ENCODE measurements at places on chromosomes 3 and 15.

DNA sequence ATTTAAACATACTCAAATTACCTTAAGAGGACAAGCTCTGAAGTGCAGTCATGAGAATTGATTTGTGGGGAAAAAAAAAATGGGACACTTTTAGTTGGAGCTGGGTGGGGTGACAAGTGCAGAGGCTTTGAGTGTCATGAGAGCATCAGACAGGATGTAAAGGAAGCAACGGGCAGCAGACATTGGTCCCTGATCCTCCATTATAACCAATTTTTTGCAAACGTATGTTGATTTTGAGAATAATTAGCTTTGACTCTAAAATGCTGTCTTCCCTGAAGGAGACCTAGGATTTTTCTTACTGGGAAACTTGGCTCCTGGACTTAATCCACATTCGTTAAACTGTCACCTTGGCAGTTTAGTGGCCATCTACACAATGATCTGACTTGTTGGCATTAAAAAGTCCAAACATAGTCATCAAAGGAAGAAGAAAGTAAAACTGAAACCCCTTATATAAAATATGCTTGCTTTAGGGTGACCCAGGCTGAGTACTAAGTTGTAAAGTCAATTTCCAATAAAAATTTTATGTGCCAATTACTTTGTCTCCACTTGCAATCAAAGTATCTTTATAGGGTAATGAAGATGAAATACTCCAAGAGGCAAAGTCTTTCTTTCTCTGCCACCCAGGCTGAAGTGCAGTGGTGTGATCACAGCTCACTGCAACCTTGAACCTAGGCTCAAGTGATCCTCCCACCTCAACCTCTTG is 45.6 kb downstream of the BCL2L10 start:
- DNase-seq = no peak

GRCh38 chr15:73887481-73887880 is 14.1 kb downstream of the TBC1D21 start:
- no peak for DNase-seq

- DNase-seq = no peak
Observed at GRCh38 chr15:68386587-68387288, 45.2 kb downstream of the ITGA11 start.

GRCh38 chr3:177195242-177195991 is 1.9 kb downstream of the TBL1XR1 start:
- DNase-seq = peak; percentile 53

DNA sequence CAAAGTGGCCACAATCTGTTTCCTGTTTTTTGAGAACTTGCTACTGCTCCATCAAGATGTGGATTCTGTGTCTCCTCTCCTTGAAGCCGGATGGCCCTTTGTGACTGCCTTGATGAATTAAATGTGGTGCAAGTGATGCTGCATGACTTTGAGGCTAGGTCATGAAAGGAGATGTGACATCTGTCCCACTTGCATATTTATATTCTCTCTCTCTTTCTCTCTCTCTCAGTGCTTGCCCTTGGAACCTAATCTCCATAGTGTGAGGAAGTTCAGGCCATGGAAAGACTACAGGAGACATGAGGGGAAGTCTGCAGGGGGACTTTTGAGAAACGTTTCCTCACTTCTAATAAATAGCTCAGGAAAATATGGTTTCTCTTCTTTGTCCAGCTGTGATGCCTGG is 50.0 kb upstream of the ADPGK start:
- DNase-seq = no peak

GRCh38 chr15:65960586-65960985 is 91.3 kb downstream of the RAB11A start:
- no peak for DNase-seq

DNA sequence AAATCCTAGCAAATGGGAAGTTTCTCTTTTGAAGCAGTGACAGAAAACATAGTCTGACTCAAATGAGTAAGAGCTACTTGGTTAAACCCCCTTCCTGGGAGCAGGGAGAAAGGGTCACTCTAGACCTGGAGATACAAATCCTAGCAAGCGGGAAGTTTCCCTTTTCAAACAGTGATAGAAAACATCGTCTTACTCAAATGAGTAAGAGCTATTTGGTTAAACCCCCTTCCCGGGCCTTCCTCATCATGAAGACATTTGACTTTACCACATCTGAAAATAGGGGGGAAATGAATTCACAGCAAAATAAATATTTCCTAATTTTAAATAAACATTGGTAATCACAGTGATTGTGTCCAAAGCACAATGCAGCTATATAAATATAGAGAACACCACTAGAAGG is 79.2 kb downstream of the FOXB1 start:
- no peak for DNase-seq

DNA sequence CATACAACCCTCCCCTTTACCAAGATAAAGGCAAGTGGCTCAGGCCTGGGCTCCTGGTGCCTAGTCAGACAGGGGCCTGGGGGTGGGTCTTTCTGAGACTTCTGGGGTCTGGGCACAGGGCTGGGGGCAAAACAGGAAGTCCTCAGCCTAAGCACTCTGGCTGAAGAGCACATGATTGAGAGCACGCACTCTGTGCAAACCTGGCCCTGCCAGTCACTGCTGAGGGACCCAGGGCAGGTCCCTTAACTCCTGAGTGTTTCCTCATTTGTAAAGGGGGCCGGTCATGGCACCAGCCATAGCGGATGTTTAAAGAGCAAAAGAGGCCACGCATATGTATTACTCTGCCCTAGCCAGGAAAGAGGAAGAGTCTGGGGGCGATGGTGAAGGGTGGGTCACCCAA is 16.0 kb downstream of the TKT start:
- DNase-seq = no peak

- DNase-seq = no peak
Observed at GRCh38 chr3:49421890-49422378, 339 bp downstream of the AMT start.

GRCh38 chr3:138468886-138469285 is 34.5 kb downstream of the ESYT3 start:
- no peak for DNase-seq

DNA sequence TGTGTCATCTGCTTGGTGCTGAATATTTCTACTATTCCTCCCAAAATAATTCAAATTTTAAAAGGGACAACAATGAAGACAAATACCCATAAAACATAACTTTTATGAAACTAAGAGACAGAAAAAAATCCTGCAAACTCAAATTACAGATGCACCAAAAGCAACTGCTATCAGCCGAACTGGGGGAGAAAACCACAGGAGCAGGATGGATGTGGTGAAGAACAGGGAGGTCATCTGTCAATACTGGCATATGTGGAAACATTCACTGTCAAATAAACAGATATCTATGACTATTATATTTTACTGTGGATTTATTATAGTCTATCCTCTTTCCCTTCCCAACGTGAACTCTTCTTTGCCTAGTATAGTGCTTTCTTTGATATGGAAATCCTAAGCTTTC is 53.3 kb upstream of the CPOX start:
- no peak for DNase-seq

DNA sequence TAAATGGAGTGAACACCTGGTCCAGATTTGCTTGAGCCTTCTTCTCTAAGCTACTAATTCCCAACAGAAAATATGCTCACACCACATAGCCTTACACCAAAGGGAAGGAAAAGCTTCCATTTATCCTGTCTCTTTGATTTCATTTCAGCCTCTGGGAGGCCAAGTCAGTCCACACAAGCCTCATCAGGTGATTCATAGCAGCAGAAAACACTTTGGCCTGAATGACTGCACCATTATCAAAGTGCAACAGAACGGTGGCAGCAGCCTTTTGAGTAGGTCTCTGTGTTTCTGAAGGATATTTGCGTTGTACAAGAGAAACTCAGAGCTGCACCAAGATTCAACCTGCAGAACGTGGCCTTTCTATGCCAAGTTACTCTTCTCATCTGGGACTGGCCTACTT is 46.6 kb upstream of the SNRK start:
- DNase-seq = no peak

- DNase-seq = no peak
Observed at GRCh38 chr3:67774676-67775075, 120.3 kb upstream of the SUCLG2 start.

DNA sequence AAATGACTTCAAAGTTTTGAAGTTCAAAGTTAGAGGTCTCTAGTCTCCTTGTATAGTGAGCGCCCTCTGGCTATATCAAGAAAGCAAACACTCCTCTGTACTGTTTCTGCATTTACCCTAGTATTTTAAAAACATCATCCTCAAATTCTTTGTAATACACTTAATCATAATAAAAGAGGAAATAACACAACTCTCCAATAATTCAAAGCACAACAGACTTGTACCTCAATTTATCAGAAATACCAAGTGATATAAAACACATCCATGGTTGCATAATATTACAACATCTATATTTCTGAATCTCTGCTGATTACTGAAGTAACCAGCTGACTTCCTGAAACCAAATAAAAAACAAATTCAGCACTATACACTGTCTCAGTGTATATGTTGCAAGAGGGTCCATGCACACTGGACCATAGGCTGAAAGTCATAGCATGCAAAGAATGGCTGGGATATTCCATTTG is 12.5 kb downstream of the PLOD2 start:
- peak; percentile 48 for DNase-seq

DNA sequence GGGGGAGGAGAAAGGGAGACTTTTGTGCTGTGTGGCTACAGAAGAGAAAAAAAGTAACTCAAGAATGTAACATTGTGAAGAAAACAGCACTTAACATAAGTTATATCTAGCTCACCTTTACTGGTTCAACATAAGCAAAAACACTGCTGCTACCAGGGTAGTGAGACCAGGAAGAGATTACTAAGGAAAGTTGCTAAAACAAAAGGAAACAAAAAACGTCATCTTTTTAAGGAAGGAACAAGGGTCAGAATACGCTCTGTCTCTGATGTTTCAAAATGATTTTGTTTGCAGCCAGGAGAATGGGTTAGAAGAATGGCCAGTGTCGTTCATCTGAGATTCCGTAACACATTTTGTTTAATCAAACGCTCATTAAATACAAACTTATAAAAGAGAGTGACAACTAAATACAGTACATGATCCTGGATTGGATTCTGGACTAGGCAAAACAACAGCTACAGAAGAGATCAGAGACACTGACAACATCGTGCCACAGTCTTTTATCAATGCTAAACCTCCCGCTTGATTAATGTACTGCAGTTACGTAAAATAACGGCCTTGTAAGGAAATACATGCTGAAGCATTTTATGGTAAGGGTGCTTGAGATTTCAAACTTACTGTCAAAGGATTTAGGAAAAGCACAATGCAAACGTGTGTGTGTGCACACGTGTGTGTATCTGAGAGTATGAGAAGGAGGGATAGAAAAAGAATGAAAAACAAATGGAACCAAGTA is 67.7 kb downstream of the FOXP1 start:
- peak; percentile 82 for DNase-seq

GRCh38 chr15:31464216-31465082 is 137.8 kb downstream of the KLF13 start:
- no peak for DNase-seq

DNA sequence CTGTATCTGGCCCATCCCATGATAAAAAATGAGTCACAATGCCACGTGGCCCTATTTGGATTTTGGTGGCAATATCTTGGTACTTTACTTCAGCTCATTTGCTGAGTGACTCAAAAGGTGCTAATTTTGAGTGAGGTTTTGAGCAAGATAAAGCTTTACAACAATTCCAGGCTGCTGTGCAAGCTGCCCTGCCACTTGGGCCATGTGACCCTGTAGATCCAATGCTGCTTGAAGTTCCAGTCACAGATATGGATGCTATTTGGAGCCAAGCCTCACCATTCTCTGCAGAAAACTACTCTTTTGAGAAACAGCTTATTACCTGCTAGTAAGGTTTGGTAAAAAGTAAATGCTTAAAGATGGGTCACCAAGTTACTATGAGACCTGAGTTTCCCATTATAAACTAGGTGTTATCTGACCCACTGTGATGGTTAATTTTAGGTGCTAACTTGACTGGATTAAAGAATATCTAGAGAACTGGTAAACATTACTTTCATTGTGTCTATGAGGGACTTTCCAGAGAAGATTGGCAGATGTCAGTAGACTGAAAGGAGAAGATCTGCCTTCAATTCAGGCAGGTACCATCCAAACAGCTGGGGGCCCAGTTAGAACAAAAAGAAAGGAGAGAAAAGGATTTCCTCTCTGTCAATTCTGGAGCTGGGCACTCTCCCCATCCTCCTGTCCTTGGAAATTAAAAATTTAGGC is 1083.9 kb downstream of the DIPK2A start:
- DNase-seq = no peak

DNA sequence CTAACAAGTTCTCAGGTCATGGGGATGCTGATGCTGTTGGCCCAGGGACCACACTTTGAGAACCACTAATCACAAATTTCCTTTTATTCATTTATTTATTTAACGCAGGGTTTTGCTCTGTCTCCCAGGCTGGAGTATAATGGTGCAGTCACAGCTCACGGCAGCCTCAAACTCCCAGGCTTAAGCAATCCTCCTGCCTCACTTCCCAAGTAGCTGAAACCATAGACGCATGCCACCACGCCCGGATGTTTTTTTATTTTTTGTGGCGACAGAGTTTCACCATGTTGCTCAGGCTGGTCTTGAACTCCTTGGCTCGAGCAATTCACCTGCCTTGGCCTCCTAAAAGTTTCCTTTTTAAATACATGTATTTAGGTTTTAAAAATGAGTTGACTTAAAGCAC is 20.7 kb upstream of the ISLR2 start:
- no peak for DNase-seq

GRCh38 chr3:184354121-184354728 is 7.2 kb downstream of the CLCN2 start:
- DNase-seq = peak; percentile 37

DNA sequence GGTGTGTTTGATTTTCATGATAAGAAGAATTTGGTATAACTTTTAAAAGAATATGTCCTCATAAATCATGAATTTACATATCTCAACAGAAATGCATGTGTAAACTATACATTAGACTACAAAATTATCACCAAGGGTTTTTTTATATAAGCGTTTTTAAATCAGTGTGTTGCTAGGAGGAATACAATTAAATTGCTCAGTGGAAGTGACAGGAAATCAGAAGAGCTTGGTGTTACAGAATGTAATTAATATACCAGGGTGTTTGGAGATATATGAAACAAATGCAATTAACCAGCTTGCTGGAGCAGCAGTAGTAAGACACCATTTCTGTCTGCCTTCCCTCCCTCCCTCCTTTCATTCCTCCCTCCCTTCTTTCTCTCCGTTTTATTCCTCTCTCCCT is 2.4 kb downstream of the ROBO2 start:
- no peak for DNase-seq

All from endothelial cell of umbilical vein (primary cell).